ENCODE measurements at places on chromosomes 5 and 9.

GRCh38 chr5:139633295-139634027 lies 14.7 kb upstream of the CXXC5 start:
- no peak overlapping the region for H3K27ac ChIP-seq
- H3K4me1 ChIP-seq: peaks cover 51% of the 10 kb centered on the region
- H3K27me3 ChIP-seq: no peaks in the 10 kb centered on the region
- H3K36me3 ChIP-seq: no peaks in the 10 kb centered on the region
- DNase-seq: peak; percentile 41

GRCh38 chr5:30103452-30104202 lies 1089.9 kb upstream of the CDH6 start:
- H3K27ac ChIP-seq: no peak overlapping the region
- H3K36me3 ChIP-seq: no peaks in the 10 kb centered on the region
- DNase-seq: no peak
- no peaks in the 10 kb centered on the region for H3K27me3 ChIP-seq
- H3K4me3 ChIP-seq: no peak overlapping the region

DNA sequence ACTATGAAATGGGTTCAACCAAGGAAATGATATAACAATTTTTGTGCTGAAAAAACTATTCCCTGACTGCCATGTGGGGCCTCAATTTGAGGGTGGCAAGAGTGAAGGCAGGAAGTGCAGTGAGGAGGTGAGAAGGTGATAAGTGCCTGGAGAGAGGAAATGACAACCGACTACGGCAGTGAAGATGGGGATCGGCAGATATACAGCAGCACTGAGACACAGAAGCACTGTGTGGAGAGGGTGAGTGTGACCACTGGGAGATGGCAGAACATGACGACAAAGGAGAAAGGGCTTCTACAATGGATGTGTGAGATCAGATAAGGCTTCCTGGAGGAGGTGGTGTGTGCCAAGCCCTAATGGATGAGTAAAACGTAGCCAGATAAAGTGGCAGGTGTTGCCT lies 271.8 kb downstream of the TRIM32 start:
- no peak overlapping the region for H3K4me3 ChIP-seq
- DNase-seq: no peak
- H3K27me3 ChIP-seq: no peaks in the 10 kb centered on the region
- no peaks in the 10 kb centered on the region for H3K4me1 ChIP-seq
- no peak overlapping the region for H3K27ac ChIP-seq

DNA sequence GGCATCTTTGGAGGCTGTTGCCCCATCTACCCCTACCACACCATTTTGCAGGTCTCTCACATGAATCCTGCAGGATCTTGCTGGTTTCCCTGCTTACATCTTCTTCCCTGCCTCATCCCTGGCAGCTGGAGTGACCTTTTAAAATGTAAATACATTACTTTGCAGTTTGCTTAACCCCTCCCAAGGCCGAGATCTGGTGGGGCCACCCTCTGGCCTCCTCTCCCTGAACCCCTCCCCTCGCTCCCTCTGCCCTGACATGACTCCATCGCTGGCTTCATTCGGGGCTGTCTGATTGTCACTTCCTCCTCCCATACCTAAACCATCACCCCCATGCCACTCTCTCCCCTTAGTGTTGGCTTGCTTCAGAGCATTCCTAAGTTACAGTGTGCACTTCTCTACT lies 12.6 kb upstream of the PALM2AKAP2 start:
- H3K27me3 ChIP-seq: peaks cover 9% of the 10 kb centered on the region
- no peak for DNase-seq
- H3K27ac ChIP-seq: no peak overlapping the region
- no peak overlapping the region for H3K4me3 ChIP-seq
- H3K4me1 ChIP-seq: no peaks in the 10 kb centered on the region

DNA sequence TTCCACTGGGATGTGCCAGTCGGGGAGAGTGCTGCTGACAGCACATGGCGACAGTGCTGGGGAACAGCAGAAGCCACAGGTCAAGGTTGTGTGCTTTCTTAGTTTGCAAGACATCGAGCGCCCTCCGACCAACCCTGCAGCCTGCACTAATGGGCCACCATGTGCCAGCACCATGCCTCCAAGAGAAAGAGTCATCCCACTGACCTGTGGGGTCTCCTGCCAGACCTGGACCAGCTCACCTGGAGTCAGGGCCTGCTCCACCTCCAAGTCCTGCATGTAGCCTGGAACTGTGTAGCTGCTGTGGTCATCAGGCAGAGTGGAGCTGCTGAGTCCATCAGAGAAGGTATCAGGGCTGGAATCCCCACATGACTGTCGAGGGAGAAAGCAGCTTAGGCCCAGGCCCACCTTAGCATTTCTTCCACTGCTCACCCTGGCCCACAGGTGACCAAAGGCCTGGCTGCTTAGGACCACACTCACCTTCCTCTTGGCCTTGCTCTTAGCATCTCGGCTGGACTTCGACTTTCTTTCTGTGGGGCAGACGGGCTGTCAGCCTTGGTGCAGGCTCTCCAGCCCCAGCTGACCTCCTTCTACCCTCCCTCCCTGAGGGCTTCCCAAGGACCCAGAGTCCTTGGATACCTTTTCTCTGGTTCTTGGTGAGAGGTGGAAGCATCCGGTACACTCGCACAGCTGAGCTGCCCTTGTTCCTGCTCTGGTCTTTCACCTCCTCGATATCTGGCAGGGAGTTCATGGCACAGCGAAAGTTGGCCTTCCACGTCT lies 4.1 kb downstream of the IRF1 start:
- H3K27ac ChIP-seq: peak overlapping the region; percentile 89
- DNase-seq: no peak
- peak overlapping the region; percentile 25 for H3K4me3 ChIP-seq
- H3K4me1 ChIP-seq: peaks cover 37% of the 10 kb centered on the region
- no peaks in the 10 kb centered on the region for H3K27me3 ChIP-seq

GRCh38 chr9:124285490-124285889 lies 27.7 kb downstream of the NEK6 start:
- H3K36me3 ChIP-seq: no peaks in the 10 kb centered on the region
- DNase-seq: no peak
- H3K27me3 ChIP-seq: no peaks in the 10 kb centered on the region
- H3K4me1 ChIP-seq: no peaks in the 10 kb centered on the region
- H3K27ac ChIP-seq: peak overlapping the region; percentile 55

DNA sequence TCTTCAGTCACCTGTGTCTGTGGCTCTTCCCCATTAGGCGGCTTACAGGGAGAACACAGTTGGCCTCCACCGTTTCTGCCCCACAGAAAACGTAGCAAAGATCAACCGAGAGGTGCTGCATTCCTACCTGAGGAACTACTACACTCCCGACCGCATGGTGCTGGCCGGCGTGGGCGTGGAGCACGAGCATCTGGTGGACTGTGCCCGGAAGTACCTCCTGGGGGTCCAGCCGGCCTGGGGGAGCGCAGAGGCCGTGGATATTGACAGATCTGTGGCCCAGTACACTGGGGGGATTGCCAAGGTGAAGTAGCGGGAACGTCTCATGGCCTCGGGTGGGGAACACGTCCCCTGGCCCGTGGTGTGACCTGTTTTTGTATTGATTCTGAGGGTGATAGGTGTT lies 6.5 kb downstream of the PMPCA start:
- H3K4me3 ChIP-seq: no peak overlapping the region
- no peaks in the 10 kb centered on the region for H3K4me1 ChIP-seq
- peaks cover 26% of the 10 kb centered on the region for H3K36me3 ChIP-seq
- no peaks in the 10 kb centered on the region for H3K27me3 ChIP-seq

DNA sequence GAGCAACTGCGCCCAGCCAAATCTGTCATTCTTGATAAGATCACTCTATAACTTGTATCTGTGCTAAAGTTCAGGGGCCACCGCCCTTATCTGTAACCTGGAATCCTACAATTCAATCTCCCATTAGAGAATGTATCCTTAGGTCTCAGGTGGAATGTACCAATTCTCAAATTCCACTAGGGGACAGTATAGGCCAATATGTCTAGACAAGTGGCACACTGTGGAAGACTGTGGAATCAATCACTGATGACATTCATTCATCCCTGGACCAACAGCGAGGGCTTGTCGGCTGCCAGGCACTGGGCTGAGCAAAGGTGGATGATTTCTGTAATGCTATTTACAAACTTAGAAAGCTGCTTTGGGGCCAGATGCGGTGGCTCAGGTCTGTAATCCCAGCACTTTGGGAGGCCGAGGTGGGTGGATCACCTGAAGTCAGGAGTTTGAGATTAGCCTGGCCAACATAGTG lies 28.7 kb upstream of the MEGF9 start:
- no peaks in the 10 kb centered on the region for H3K36me3 ChIP-seq
- no peaks in the 10 kb centered on the region for H3K27me3 ChIP-seq
- no peaks in the 10 kb centered on the region for H3K4me1 ChIP-seq
- no peak overlapping the region for H3K4me3 ChIP-seq

DNA sequence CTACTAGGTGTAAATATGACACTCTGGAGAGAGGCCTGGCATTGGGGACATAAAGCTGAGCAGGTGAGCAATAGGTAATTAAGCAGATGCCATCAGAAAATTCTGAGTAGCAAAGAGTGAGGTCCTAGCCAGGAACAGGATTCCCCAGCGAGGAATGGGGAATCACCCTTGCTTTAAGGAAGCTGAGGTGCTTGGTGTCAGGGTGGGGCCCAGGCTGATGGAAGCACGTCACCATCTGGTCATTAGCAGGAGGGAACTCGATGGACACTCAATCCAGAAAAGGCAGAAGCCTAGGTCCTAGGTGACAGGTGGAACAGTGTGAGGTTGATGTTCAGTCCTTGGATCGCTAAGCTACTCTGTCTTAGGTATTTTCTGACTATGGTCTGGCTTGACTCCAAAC lies 562.7 kb upstream of the DAP start:
- no peak for DNase-seq
- H3K27me3 ChIP-seq: no peaks in the 10 kb centered on the region
- no peak overlapping the region for H3K4me3 ChIP-seq
- H3K36me3 ChIP-seq: no peaks in the 10 kb centered on the region
- H3K4me1 ChIP-seq: no peaks in the 10 kb centered on the region

- H3K4me3 ChIP-seq: no peak overlapping the region
- peaks cover 51% of the 10 kb centered on the region for H3K27me3 ChIP-seq
- DNase-seq: no peak
- H3K4me1 ChIP-seq: no peaks in the 10 kb centered on the region
- no peaks in the 10 kb centered on the region for H3K36me3 ChIP-seq
Observed at GRCh38 chr9:136285501-136286358, 18.2 kb downstream of the CCDC187 start.

- H3K27ac ChIP-seq: peak overlapping the region; percentile 70
- no peak overlapping the region for H3K4me3 ChIP-seq
- peaks cover 32% of the 10 kb centered on the region for H3K4me1 ChIP-seq
- H3K27me3 ChIP-seq: no peaks in the 10 kb centered on the region
Observed at GRCh38 chr5:76473661-76474060, 70.6 kb downstream of the IQGAP2 start.

DNA sequence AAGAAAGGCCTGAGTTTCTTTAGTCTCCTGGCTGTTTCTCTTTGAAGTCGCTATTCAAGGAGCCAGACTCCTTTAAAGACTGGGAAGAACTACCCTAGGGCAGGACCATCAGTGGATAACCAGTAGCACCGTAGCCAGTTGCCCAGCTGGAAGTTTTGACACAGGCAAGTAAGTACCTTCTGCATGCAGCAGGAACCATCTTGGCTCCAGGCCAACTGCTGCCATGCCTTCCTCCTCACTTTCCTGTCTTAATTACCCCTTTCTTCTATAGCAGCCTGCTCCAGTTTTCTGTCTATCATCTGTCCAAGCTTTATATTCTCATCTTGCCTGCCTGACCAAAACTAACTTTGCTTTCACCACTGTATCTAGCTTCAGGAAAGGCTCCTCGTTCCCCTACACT lies 149.7 kb upstream of the SV2C start:
- no peaks in the 10 kb centered on the region for H3K4me1 ChIP-seq
- no peaks in the 10 kb centered on the region for H3K36me3 ChIP-seq
- H3K27ac ChIP-seq: no peak overlapping the region
- DNase-seq: no peak
- H3K4me3 ChIP-seq: no peak overlapping the region

DNA sequence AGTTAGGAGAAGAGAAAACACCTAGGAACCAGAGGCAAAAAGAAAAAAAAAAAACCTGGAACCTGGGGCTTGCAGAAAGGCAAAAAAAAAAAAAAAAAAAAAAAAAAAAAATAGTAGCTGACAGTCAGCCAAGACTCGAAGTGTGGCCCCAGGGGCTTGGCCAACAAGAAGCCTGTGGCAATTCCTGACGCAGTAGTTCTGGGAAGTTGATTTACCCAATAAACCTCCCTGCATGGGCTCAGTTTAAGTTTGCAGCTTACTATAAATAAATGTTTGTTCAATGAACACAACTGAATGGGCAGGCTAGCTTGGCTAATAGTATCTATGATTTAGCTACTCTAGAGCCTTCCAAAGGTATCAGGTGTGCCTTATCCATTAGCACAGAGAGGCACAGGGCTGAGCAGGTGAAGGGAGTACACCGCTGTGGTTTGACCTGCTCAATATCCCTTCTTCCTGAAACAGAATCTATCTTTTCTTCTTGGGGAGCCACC lies 21.3 kb upstream of the GLRX start:
- H3K4me3 ChIP-seq: no peak overlapping the region
- peak overlapping the region; percentile 52 for H3K27ac ChIP-seq
- H3K27me3 ChIP-seq: no peaks in the 10 kb centered on the region
- peaks cover 7% of the 10 kb centered on the region for H3K4me1 ChIP-seq
- no peaks in the 10 kb centered on the region for H3K36me3 ChIP-seq
- no peak for DNase-seq

DNA sequence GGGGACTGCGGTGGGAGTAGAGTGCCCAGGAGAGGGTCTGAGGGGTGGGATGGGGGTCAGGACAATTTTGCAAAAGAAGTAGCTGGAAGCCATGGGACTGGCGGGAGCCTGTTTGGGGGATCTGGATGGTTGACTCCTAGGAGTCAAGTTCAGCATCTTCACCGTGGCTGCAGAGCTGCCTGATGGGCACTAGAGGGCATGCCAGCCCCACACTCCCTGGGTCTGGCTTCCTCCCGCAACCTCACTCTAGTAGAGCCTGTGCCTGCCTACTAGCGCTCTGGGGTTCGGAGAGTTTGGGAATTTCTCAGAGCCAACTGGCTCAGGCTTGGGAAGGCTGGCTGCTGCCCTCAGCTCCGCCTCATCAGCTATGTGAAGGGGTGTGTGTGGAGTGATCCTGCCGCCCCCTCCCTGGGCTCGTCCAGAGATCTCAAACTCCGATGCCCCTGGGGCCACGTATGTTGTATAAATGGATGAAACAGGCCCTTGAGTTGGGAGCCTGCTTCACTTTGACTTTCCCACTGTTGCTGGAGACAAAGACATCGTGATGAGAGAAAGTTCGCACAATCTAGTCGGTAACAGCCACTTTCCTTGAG lies 10.8 kb downstream of the TSPAN17 start:
- H3K27me3 ChIP-seq: no peaks in the 10 kb centered on the region
- no peak overlapping the region for H3K27ac ChIP-seq

GRCh38 chr5:83467371-83468035 lies 4.0 kb upstream of the VCAN start:
- H3K4me3 ChIP-seq: no peak overlapping the region
- H3K4me1 ChIP-seq: peaks cover 13% of the 10 kb centered on the region
- H3K27ac ChIP-seq: no peak overlapping the region
- peaks cover 7% of the 10 kb centered on the region for H3K27me3 ChIP-seq
- no peak for DNase-seq
- H3K36me3 ChIP-seq: no peaks in the 10 kb centered on the region

GRCh38 chr9:123070198-123070597 lies 36.7 kb downstream of the GPR21 start:
- H3K27me3 ChIP-seq: no peaks in the 10 kb centered on the region
- no peaks in the 10 kb centered on the region for H3K4me1 ChIP-seq
- H3K27ac ChIP-seq: no peak overlapping the region

Measured in T-cell (primary cell).